ENCODE measurements at places on chromosomes 1 and 21. TPM values are rescaled to one million over a fixed set of nuclear protein-coding genes. Genes with fewer than 3 reads are reported as not detected.

GRCh38 chr1:155079487-155080311 is 1.1 kb downstream of the EFNA3 start:
- no peak overlapping the region for H3K27ac ChIP-seq
- H3K27me3 ChIP-seq, result peaks cover 53% of the 10 kb centered on the region
- DNase-seq, result no peak
- peak overlapping the region; percentile 49 for H3K4me3 ChIP-seq

DNA sequence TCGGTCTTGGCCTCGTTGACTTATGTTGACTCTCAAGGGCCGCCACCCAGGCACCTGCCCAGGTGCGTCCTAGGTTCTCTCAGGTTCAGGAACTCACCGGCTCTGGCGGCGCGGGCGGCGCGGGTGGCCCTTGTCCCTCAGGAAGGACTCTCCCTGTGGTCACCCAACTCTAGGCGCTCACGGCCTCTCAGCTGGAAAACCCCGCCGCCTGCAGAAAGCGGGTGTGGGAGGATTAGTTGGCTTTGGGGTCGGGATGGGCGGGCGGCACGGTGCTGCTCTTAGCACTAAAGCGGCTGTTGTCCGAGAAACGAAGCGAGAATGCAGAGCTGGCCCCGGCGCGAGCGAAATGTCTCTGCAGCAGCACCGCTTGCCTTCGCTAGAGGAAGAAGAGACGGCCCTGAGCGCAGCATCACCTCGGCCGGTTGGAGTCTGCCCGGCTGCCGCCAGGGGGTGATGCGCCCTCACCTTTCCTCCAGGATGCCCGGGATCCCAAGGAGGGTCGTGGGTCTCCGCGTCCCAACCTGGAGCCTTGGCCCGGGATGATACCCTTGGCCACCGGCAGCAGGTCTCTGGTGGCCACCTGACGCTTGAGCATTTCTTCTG is 8.1 kb upstream of the TADA1 start:
- H3K4me3 ChIP-seq, result no peak overlapping the region
- peak; percentile 52 for DNase-seq
- H3K27me3 ChIP-seq, result no peaks in the 10 kb centered on the region
- H3K36me3 ChIP-seq, result no peaks in the 10 kb centered on the region
- no peak overlapping the region for H3K27ac ChIP-seq

DNA sequence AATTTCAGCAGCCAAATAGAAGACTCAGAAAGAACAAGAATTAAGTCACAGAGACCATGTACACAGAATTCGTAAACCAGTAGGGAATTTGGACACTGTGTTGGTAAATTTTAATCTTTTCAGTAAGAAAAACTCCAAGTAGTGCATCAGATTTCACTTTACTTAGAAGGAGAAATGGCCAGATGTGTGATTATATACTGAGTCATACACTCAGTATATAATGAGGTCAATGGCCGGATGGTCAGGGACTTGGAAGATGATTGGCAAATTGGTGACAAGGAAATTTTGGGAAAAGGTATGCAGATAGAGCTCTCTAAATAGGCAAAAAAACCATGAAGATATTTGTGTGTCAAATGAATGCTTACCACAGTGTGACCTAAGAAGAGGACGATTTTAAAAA is 399.8 kb upstream of the LRRC7 start:
- no peak overlapping the region for H3K27ac ChIP-seq
- no peak overlapping the region for H3K4me3 ChIP-seq
- H3K4me1 ChIP-seq, result no peaks in the 10 kb centered on the region
- no peak for DNase-seq

GRCh38 chr1:63984257-63984929 is 210.6 kb downstream of the ROR1 start:
- H3K36me3 ChIP-seq, result no peaks in the 10 kb centered on the region
- DNase-seq, result no peak
- no peaks in the 10 kb centered on the region for H3K4me1 ChIP-seq
- H3K4me3 ChIP-seq, result no peak overlapping the region
- H3K27ac ChIP-seq, result no peak overlapping the region

DNA sequence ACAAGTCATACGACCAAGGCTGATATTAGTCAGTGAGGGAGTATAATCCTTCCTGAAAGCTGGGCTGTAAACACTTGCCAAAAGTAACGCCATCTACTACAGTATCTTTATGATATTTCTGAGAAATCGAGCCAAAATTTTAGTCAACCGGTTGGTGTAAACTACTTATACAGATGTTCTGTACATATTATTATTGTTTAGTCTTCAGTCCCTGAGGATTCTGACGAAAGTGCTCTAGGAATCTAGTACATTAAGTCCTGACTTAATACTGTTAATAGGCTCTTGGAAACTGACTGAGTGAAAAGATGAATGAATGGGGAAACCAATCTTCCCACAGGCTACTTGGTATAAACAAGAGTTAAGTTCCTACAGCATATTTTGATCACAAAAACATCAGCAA is 274.3 kb downstream of the USP25 start:
- H3K27ac ChIP-seq, result no peak overlapping the region
- no peak overlapping the region for H3K4me3 ChIP-seq
- H3K27me3 ChIP-seq, result no peaks in the 10 kb centered on the region
- DNase-seq, result no peak

The CGN gene
- polyA plus RNA-seq, result 201 TPM

GRCh38 chr1:68600049-68600661 is 103.3 kb upstream of the DEPDC1 start:
- no peaks in the 10 kb centered on the region for H3K4me1 ChIP-seq
- H3K36me3 ChIP-seq, result no peaks in the 10 kb centered on the region
- H3K4me3 ChIP-seq, result no peak overlapping the region
- H3K27me3 ChIP-seq, result no peaks in the 10 kb centered on the region
- H3K27ac ChIP-seq, result no peak overlapping the region

- no peaks in the 10 kb centered on the region for H3K27me3 ChIP-seq
- H3K4me1 ChIP-seq, result peaks cover 6% of the 10 kb centered on the region
- peak overlapping the region; percentile 65 for H3K27ac ChIP-seq
- no peaks in the 10 kb centered on the region for H3K36me3 ChIP-seq
- H3K4me3 ChIP-seq, result no peak overlapping the region
These were observed 52.8 kb downstream of the TENT5C start for GRCh38 chr1:117658676-117659075.

The RHBDL2 gene
- polyA plus RNA-seq, result not detected

DNA sequence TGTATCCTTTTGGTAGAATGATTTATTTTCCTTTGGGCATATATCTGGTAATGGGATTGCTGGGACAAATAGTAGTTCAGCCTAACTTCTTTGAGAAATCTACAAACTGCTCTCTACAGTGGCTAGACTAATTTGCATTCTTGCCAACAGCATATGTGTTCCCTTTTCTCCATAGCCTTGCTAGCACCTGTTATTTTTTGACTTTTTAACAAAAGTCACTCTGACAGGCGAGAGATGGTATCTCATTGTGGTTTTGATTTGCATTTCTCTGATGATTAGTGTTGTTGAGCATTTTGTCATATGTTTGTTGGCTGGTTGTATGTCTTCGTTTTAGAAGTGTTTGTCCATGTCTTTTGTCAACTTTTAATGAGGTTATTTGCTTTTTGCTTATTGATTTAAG is 99.8 kb downstream of the UCK2 start:
- no peak overlapping the region for H3K27ac ChIP-seq
- no peaks in the 10 kb centered on the region for H3K36me3 ChIP-seq
- H3K27me3 ChIP-seq, result no peaks in the 10 kb centered on the region
- H3K4me3 ChIP-seq, result no peak overlapping the region
- DNase-seq, result no peak
- H3K4me1 ChIP-seq, result no peaks in the 10 kb centered on the region
